ENCODE measurements at places on chromosomes 1 and 21. TPM values are rescaled to one million over a fixed set of nuclear protein-coding genes. Genes with fewer than 3 reads are reported as not detected.

The PTPN7 gene
- not detected for total RNA-seq

The CLIC6 gene
- 2.1 TPM for total RNA-seq

The EDN2 gene
- total RNA-seq: not detected

The RPTN gene
- not detected for total RNA-seq

The RORC gene
- 0.23 TPM for total RNA-seq

The CSF3R gene
- total RNA-seq: 4.6 TPM

The HSD3B2 gene
- total RNA-seq: not detected

The OR6P1 gene
- not detected for total RNA-seq

The GJA9 gene
- not detected for total RNA-seq

The LCE6A gene
- total RNA-seq: not detected

The GPR3 gene
- 0.69 TPM for total RNA-seq

The LINGO4 gene
- total RNA-seq: 0.23 TPM

The HSPA6 gene
- total RNA-seq: 1.2 TPM

The ASPM gene
- 14.8 TPM for total RNA-seq

The KLF17 gene
- 0.46 TPM for total RNA-seq

The BRINP2 gene
- total RNA-seq: 31.6 TPM

The BSND gene
- not detected for total RNA-seq

The BLACAT1 gene
- total RNA-seq: 1.4 TPM

The HNRNPCL1 gene
- not detected for total RNA-seq

The C1orf146 gene
- total RNA-seq: not detected

The LCE2C gene
- total RNA-seq: not detected

The INPP5B gene
- total RNA-seq: 14.5 TPM

The OR10J4 gene
- not detected for total RNA-seq

The ACTL8 gene
- total RNA-seq: 0.23 TPM

The OLFML2B gene
- 1.8 TPM for total RNA-seq

The MEGF6 gene
- 5.8 TPM for total RNA-seq

The ALX3 gene
- 0.23 TPM for total RNA-seq

The OLIG2 gene
- 51.4 TPM for total RNA-seq

The ZMYND12 gene
- 1.6 TPM for total RNA-seq

The RBBP4 gene
- 142 TPM for total RNA-seq

The UBE2U gene
- total RNA-seq: not detected

The RCSD1 gene
- 7.4 TPM for total RNA-seq

The SPATA1 gene
- total RNA-seq: 1.4 TPM

The C1orf226 gene
- total RNA-seq: 1.8 TPM

The HPDL gene
- total RNA-seq: 1.2 TPM

The SPRR5 gene
- not detected for total RNA-seq

The MCOLN3 gene
- 0.23 TPM for total RNA-seq

The RNF186 gene
- total RNA-seq: not detected

The FCMR gene
- 0.46 TPM for total RNA-seq

The LY9 gene
- not detected for total RNA-seq

The ANGPTL7 gene
- 0.23 TPM for total RNA-seq

The LACTBL1 gene
- not detected for total RNA-seq

The EDARADD gene
- 1.8 TPM for total RNA-seq

The TIAM1 gene
- 41.8 TPM for total RNA-seq

The MOB3C gene
- total RNA-seq: 4.2 TPM

Measured in diencephalon (tissue), 1 donor.